Mesenchymal stem cell (in vitro differentiated cells and primary cell): ENCODE measurements at places on chromosomes 11 and 22.

GRCh38 chr11:103013421-103013820 is 57.9 kb upstream of the MMP13 start:
- peak; percentile 75 for DNase-seq

- peak; percentile 22 for DNase-seq
These were observed 13.4 kb downstream of the VWCE start for GRCh38 chr11:61281581-61282250.

DNA sequence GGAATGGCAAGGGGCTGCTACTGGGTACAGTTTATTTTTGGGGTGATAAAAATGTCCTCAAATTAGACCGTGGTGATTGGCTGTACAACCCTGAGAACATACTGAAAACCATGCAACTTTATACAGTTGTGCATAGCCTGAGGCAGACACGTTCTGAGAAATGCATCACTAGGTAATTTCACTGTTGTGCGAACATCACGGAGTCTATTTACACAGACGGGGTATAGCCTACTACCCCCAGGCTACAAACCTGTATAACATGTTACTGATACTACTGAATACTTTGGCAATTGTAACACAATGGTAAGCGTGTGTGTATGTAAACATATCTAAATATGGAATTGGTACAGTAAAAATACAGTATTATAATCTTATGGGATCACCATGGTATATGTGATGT is 23.6 kb downstream of the NARS2 start:
- DNase-seq: no peak

DNA sequence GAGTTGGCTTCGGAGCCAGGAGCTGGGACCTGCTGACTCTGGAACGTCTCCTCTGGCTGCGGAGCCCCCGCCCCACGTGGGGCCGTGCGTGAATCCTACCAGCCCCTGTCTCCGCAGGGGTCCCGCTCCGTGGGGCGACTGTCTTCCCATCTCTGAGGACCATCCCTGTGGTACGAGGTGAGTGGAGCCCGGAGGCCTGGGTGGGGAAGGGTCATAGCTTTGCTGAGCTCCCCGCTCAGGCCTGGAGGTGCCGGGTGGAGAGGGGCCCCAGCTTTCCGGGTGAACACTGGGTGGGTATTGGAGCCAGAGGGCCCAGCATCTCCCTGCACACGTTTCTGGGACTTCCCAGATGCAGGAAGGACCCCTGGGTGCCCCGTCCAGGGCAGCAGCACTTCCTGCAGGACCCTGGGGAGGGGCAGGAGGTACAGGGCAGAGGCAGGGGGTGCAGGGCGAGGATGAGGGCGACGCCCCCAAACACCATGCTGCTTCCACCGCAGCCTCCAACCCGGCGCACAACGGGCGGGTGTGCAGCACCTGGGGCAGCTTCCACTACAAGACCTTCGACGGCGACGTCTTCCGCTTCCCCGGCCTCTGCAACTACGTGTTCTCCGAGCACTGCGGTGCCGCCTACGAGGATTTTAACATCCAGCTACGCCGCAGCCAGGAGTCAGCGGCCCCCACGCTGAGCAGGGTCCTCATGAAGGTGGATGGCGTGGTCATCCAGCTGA is 3.8 kb downstream of the MUC5AC start:
- DNase-seq: no peak

DNA sequence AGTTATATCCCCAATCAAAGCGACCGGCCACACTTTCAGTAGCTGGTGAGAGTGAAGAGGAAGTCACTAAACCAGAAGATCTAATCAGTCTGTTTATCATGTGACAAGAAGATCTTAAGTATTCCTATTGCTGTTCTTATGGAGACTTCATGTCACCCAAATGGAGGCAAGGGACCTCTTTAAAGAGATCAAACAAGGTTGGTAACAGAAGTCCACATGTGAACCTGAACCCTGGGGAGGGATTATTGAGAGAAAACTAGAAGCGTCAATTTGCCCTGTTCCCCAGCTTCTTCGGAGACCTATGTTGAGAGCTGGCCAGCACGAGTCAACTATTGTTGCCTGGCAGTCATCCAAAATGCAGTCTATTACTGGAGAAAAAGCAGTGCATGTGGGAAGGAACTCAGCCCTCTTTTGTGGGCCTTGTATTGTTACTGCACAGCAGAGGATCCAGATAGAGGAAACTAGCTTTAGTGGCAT is 76.9 kb upstream of the CTSC start:
- DNase-seq: peak; percentile 86

DNA sequence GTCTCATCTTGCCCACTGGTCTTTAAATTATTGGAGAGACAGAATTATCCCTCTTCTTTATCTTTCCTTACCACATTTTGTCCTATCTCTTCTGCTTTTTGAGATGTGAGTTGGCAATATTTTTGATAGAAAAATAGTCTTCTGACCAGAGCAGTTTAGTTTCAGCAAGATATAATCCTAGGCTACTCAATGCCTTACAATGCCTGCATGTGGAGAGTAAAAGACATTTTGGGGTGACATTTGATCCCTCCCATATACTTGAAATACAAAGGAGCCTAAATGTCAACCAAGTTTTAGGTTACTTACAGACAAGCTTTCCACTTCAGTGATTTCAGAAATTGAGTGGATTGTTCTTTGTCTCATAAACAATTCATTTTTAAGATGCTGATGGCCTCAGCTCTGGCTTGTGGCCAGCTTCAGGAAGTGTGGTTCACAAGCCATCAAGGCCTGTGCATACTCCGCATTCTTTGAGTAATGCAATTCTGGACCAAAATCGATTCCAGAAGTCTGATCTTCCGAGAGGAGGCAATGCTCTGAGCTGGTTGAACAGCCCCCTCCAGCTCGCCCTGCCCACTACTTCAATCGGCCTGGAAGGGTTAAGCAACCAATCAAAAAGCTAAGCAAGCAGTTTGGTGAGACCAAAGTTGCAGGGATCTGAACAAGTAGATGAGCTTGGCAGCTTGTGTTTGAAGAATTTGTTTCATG is 274.4 kb downstream of the BLID start:
- peak; percentile 9 for DNase-seq

GRCh38 chr11:74583024-74583624 is 9.3 kb upstream of the POLD3 start:
- no peak for DNase-seq

- no peak for DNase-seq
These were observed 1.1 kb upstream of the GAB2 start for GRCh38 chr11:78418584-78419211.

GRCh38 chr22:21682385-21683175 is 16.8 kb downstream of the PPIL2 start:
- DNase-seq: no peak

DNA sequence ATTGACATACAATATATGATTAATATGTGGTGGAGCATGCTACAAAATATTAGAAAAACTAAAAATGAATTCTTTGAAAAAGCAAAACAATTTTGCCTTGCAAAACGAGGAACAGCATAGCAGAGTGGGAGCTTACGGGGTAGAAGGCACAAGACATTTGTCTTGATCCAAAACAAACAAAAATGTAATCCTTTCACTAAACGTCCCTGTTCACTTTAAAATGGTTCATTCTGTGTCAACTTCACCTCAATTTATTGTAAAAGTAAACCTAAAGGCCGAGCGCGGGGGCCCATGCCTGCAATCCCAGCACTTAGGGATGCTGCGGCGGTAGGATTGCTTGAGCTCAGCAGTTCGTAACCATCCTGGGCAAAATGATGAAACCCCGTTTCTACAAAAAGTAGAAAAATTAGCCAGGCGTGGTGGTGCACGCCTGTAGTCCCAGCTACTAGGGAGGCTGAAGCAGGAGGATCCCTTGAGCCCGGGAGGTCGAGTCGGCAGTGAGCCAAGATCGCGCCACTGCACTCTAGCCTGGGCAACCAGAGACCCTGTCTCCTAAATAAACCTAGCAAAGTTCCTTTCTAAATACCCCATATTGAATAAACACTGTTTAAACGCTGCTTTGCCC is 2.0 kb downstream of the PRDM10 start:
- DNase-seq: no peak

DNA sequence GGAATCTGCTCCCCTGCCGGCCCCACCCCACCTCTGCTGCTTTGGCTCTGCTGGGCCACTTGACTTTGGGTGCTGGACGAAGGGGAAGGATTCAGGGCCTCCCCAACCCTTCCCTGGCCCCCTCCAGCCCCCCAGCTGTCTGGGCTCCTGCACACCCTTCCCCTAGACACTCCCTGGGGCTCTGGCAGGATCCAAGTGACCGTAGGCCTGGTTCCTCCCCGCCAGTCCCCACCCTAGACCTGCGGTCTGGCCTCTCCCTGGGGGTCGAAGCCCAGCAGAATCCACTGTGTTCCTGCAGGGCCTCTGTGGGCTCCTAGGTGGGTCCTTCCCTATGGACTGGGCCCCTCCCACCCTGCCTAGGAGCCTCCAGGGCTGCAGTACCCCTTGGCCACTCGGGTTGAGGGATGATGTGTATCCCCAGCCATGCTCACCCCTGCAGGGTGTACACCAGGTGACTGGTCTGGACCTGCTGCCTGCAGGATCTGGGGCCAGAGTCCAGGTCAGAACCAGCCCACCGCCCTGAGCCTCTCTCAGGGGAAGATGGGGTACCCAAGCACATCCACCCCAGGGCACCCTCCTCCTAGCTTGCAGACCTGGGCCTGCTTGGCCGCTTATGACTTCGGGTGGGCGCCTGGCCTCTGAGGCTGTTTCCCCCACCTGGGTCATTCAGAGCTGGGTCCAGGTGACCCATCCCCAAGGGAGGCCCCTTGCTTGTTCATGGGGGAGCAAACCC is 5.6 kb downstream of the PIM3 start:
- no peak for DNase-seq

GRCh38 chr11:8604078-8604723 is 10.2 kb upstream of the STK33 start:
- peak; percentile 100 for DNase-seq

- DNase-seq: no peak
These were observed 230.8 kb downstream of the CTTN start for GRCh38 chr11:70628855-70629844.

GRCh38 chr11:75454987-75455386 is 22.0 kb upstream of the KLHL35 start:
- DNase-seq: no peak

DNA sequence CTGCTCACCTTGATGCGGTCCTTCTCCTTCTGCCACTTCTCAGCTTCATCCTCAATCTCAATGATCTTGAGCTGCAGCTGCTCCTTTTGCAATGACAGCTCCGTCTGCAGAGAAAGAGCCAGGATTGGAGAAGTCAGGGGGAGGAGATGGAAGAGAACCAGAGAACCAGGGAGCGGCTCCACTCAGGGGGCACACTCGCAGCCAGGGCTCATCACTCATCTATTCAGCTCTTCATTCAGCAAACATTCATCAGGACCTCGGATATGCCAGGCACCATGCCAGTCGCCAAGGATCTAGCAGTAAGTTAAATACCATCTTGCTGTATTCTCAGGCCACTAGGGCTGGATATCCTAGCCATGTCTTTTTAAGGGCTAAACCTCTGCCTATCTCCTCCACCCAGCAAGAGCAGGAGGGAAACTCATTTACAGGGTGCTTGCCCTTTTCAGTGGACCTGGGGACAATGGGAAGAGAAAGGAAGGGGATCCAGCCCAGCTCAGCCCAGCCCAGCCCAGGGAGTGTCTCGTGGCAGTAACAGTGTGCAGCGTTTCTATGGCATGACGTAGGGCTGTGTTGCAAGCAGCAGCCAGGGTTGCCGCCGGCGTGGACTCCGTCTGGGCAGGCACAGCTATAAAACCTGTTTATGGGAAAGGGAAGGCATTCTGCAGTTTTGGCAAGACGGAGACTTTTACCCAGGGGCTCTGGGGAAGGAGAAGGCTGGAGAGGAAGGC is 9.4 kb downstream of the TRIM29 start:
- DNase-seq: no peak

DNA sequence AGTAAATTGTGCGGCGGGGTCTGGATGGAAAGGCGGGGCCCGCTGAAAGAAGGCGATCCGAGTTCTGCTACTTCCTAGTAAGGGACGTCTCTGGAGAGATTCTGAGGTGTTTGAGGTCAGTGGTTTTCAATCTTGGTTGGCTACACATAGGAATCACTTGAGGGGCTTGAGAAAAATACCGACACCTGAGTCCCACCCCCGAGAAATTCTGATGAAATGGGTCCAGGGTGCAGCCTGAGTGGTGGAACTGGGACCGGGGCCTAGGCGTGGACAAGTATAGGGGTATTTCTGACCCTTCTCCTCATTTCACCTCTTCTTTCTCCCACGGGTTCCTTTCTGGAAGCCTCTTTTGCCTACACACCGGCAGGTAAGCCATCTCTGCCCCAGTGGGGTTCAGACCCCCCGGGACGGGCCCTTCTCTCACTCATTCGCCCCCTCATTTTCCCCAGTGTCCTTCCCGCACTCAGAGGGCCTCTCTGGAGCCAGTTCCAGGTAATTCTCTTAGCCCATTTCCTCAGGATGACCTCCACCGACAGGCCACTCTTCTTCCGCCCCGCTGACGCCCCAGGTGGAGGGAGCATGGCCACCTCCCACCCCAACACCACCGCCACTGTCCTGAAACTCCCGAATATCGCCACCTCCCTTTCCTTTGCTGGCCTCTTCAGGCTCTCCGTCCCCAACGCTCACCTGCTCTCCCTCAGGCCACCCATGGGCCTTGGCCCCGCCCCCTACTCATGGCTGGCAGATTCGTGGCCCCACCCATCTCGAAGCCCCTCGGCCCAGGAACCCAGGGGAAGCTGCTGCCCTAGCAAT is 11.8 kb downstream of the ROBO3 start:
- no peak for DNase-seq

DNA sequence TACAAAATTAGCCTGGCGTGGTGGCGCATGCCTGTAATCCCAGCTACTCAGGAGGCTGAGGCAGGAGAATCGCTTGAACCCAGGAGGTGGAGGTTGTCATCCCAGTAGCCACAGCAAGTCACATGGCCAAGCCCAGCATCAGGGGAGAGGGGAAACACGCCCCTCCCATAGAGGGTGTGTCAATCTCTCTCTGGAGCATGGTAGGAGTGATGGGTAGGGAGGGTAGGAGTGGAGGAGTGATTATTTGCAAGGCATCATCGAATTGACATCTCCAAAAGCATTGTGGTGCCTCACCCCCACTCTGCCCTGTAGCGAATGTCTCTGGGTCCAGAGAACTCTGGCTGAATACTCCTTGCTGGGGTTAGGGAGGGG is 6.1 kb upstream of the SSTR3 start:
- no peak for DNase-seq

DNA sequence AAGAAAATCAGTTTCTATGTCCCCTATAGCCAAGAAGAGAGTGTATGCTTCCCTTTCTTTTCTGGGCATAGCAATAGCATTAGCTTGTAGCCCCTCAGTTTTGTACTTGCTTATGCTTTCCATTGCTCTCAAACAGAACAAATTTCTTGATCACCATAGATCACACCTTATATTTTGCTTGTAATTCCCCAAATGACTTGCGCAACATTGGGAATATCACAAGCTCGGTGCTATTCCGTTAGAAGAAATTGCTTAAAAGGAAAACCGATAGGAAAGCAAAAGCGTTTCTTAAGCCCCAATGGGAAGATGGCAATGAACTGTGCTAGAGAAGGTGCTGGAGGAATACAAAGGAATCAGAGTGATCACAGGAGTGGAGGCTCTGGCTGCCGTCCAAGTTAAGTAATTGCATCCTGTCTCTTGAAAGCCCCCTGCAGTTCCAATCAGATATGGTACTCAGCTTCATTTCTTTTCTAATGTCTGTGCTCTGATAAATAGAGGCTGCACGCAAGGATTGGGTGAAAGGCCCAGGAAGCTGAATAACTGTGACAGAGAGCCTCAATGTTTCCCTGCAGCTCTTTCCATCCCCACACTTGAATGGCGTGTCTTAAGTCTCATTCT is 182.1 kb upstream of the KIRREL3 start:
- DNase-seq: no peak

GRCh38 chr11:72305891-72306585 is 62.1 kb upstream of the PHOX2A start:
- DNase-seq: no peak

GRCh38 chr11:2252018-2252417 is 18.4 kb downstream of the ASCL2 start:
- no peak for DNase-seq
